ENCODE measurements at places on chromosomes 11 and 22.
A peak's percentile ranks its signal among the peaks of the same experiment; 100 is the strongest.

DNA sequence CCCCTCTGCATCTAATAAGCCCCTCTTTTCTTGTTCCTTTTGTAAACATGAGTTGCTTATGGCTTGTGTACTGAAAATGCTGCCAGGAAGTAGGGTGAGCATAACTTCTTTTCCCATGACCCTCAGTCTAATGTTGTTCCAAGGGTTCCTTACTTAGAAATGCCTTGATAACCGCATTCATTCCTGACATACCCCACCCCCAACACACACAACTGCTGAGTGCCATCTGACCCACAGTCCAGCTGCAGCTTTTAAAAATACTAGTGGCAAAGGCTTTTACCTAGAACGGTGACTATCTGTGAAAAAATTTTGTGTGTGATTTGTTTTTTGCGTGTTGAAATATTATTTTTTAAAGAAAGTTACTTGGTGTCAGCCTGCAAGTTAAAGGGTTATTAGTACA lies 52.6 kb downstream of the ARHGAP42 start:
- no peak for DNase-seq

DNA sequence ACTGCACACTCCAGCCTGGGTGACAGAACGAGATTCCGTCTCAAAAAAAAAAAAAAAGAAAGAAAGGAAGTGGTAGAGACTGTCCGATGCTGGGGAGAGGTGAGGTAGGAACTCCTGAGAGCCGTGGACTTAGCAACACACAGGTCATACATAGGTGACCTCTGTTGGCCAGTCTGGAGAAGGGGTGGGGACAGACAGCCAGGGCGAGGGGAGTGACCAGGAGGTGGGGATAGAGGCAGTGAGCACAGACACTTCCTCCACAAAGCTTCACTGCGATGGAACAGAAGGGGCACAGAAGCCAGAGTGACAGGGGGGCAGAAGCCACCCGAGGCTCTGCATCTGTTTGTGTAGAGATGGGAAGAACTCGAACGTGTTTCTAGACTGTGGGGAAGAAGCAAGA lies 47.1 kb downstream of the MYH9 start:
- no peak for DNase-seq

DNA sequence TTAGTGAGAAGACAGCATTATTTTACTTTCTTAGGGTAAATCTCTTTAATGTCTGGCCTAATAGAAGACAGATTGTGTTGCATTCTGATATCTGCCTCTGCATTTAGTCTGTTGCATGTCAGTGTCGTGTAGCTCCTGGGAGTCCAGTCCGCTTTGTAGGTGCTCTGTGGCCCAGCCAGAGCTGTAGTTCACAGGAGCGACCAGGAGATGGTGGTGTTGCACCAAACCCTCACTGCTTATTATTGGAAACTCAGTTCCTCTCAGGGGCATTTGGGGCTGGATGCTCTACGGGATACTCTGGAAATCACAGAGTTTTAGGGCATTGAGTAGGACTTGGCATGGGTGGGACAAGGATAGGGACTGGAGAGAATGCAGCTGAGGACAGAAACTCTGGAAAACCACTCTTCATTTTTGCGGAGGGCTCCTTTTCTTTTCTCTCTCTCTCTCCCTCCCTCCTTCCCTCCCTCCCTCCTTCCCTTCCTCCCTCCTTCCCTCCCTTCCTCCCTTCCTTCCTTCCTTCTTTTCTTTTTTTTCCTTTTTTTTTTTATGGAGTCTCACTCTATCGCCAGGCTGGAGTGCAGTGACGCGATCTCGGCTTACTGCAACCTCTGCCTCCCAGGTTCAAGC lies 21.7 kb downstream of the MIAT start:
- peak; percentile 87 for DNase-seq

GRCh38 chr11:121270001-121270678 lies 22.4 kb upstream of the SC5D start:
- DNase-seq, result peak; percentile 62

DNA sequence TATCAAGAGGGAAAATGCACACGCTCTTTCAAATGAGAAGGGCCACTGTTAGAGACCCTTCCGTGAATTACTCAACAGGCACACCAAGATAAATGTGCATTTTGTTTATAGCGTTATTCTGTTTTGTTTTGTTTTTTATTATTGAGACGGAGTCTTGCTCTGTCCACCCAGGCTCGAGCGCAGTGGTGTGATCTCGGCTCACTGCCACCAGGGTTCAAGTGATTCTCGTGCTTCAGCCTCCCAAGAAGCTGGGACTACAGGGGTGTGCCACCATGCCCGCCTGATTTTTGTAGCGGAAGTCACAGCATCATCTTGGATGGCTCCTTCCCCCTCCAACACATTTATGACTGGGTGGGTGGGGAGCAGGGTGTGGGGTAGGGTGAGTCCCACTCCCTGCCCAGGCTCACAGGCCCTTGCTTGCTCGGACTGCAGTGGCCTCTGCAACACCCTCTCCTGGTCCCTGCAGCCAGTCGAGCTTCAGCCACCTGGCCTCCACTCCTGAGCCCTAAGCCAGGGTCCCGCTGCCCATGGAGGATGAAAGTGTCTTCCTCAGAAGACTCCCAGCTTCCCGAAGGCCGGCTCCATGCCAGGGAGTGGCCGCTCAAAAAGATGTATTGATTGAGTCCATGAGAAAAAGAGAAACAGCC lies 68.0 kb downstream of the RTL6 start:
- DNase-seq, result no peak

DNA sequence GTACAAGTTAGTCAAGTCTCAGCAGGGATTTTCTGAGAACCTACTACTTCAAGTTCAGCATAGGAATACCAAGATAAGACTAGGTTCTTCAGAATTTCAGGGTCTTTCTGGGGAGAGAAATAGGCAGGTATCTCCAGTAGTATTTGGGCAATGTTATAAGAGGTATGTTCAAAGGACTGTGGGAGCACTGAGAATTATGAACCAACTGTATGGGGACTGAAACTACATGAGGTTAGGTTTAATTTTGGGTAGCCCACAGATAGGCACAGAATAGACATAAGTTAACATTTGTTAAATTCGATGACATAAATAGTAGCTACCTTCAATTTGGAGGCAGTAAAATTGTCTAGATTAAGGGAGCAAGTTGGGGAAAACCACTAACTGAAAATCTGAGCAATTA lies 9.2 kb upstream of the GAB2 start:
- DNase-seq, result no peak

GRCh38 chr11:93648158-93648557 lies 13.3 kb upstream of the CEP295 start:
- DNase-seq, result no peak

- DNase-seq, result no peak
Observed at GRCh38 chr22:22515890-22516289, 4.2 kb downstream of the ZNF280A start.

DNA sequence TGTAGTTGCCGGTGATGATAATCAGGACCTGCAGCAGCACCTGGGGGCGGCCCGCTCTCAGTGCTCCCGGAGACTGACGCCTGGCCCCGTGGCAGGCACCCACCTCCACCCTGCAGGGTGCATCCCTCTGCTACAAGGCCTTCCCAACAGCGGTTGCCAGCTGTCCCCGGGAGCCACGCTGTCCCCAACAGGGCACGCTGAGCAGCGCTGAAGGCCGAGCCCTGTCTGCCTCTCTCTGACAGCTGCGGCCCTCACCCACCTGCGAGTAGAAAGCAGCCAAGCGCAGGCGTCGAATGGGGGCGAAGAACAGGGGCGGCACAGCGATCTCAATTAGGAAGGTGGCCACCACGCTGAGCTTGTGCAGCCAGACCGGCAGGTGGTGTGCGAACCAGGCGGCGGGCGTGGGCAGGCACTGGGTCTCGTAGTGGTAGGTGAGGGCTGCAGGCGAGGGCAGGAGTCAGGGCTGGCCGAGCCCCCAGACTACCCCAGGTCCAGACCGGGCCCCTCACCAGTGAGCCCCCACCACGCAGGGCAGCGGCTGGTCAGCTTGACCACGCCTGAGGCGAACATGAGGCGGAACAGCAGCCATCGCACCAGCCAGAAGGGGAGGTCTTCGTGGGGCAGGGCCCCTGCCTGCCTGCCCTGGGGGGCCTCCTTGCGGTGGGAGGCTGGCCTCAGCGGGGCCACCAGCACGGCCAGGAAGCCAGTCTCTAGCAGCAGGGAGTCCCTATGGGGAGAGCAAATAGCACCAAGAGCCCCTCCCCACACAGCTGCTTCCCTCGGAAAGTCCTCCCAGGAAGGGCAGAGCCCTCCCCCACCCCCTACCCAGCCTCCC lies 1.5 kb downstream of the LMF2 start:
- no peak for DNase-seq

GRCh38 chr22:42642806-42643633 lies 2.6 kb upstream of the ATP5MGL start:
- no peak for DNase-seq

GRCh38 chr22:44133901-44134571 lies 46.7 kb upstream of the PARVG start:
- peak; percentile 43 for DNase-seq

- no peak for DNase-seq
Observed at GRCh38 chr11:10601837-10602236, 33.4 kb upstream of the LYVE1 start.

- peak; percentile 82 for DNase-seq
Observed at GRCh38 chr11:66579017-66579606, 10.7 kb upstream of the CTSF start.

All from Ammon's horn (tissue), 1 donor.